Muscle of leg (tissue), 16 donors: ENCODE measurements at places on chromosomes 7 and 10.
A peak's percentile ranks its signal among the peaks of the same experiment; 100 is the strongest.

DNA sequence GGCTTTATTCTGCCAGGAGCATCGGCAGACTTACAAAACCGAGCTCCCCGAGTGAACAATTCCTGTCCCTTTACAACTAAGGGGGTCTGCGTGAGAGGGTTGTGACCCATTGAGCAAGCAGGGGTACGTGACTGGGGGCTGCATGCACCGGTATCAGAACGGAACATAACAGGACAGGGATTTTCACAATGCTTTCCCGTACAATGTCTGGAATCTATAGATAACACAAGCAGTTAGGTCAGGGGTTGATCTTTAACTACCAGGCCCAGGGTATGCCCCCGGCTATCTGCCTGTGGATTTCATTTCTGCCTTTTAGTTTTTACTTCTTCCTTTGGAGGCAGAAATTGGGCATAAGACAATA is 38.1 kb upstream of the GSDME start:
- DNase-seq: no peak

DNA sequence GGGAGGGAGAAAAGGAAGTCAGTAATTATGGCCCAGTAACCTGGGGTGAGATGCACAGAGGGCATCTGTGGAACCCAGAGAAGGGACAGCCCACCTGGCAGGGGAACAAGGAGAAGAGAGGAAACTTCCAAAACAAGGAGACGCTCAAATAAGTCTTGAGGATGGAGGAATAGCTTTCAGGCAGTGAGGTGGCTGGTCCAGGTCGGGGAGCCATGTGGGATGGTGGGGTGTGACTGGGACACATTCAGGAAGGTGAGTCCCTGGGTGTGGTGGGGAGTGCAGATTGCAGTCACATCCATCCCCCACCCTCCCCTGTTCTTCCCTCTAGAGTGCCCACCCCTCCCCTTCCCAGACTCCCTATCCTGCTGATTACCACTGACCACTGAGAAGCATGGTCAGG is 175.4 kb downstream of the GRID1 start:
- DNase-seq: no peak

- DNase-seq: peak; percentile 70
Measured at GRCh38 chr7:29859524-29860185, 53.3 kb downstream of the WIPF3 start.

GRCh38 chr7:30664184-30664885 is 17.9 kb downstream of the CRHR2 start:
- DNase-seq: no peak

DNA sequence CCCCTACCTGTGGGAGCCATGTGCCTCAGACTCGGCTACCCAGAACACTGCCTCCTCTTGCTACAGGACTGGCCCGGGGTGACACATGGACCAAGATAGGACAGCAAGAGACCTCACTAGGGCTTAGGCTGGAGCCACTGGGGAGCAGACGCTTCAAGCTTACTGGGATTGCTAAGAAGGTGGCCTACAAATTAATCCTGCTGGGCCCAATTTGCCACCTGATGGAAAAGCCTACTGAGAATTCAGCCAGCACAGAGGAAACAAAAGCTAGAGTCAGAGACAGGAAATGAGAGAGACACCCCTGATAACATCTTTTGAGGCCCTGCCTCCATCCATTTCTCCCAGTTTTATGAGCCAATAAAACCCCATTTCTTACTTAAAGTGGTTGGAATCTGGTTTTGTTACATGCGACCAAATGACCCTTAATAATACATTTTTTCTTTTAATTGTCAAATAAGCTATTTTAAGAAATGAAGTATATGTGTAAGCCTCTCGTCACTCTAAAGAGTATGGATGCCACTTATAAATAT is 282.1 kb downstream of the CXCL12 start:
- DNase-seq: no peak

GRCh38 chr10:33556620-33557019 is 222.2 kb upstream of the NRP1 start:
- no peak for DNase-seq

DNA sequence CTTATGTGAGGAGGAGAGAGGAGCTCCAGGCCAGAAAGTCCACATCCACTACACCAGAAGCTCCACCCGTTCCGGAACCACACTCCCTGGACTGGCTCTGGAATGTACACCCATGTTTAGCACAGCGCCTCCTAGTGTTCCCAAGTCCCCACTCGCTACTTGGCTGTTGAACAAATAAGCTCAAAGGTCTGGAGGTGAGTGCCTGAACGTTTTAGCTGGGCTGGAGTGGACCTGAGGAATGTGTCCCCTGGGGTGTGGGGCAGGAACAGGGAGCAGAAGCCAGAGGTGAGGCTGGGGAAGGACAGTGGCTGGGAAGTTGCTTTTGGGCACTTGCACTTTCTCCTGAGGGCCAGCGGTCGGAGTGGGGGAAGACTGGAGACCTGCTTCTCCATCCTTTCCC is 164.1 kb upstream of the CDCA7L start:
- DNase-seq: no peak

GRCh38 chr7:50471970-50472369 is 21.8 kb upstream of the FIGNL1 start:
- no peak for DNase-seq

DNA sequence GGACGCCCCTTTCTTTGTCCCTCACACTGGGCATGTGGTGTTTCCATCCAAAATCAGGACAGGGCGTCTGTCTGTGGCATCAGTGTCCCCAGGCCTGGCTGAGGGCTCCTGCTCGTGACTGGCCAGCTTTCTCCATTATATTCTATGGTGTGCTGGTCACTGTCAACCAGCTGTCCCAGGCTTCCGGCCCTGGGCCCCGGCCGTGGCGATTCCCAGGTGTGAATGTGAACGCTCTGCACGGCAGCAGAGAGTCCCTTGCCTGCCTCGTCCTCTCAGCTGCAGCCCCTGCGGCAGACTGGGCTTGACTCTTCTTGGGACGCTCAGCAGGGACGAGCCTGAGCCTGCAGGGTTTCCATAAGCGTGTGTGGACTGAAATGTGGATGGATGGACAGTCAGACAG is 5.9 kb upstream of the UTF1 start:
- no peak for DNase-seq

DNA sequence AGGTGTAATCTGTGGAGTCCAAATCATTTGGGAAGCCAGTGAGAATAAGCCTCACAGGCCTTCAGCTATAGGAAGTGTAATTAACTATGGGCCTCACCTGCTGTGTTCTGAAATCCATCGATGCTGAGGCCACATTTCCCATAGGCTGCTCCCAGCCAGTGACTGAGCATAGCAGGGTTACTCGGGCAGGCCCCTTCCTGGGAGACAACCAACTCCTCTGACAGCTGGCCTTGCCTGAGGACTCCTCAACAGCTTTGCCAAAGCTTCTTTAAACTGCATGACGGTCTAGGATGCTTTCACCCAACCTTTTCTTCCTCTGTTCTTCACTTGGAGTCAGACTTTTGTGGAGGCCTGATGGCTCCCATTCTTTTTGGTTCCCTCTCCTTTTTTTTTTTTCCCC is 63.8 kb upstream of the SMNDC1 start:
- DNase-seq: no peak

DNA sequence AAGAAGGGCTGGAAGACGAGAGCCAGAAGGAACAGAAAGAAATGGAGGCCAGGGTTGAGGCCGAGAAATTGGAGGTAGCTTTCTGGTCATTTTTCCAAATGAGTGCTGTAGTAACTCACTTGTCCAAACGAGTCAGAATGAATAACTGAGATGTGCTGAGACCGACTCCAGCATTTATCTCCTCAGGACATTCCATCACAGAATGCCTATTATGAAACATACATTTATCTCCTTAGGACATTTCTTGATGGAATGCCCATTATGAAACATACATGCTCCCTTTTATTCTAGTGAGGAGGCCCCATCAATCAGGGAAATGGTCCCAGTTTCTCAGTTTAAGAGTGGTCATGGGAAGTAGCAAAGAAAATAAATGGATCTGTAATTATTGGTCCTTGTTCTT is 16.5 kb downstream of the AVL9 start:
- no peak for DNase-seq

DNA sequence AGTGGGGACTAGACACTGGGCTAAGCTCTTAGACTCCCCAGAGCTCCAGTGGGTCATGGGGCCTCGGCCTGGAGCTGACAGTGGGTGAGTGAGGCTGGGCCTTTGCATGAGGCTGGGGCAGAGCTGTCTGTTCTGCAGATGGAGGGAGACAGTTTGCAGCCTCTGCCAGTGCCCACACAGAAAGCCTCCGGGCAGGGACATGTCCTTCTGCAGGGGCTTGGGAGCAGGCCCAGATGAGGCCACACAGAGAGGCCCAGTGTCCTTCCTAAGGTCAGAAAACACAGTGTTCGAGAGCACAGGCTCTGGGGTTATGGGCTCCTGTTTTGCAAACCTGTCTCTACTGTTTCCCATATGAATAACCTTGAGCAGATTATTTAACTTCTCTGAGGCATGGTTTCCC is 25.1 kb upstream of the HK1 start:
- DNase-seq: no peak

- DNase-seq: no peak
Measured at GRCh38 chr10:101133489-101134298, 2.6 kb downstream of the TLX1 start.

GRCh38 chr7:26466007-26466406 is 174.3 kb downstream of the SNX10 start:
- DNase-seq: no peak

- no peak for DNase-seq
Measured at GRCh38 chr7:78043159-78043558, 244.6 kb downstream of the PHTF2 start.

- no peak for DNase-seq
Measured at GRCh38 chr7:12756821-12757220, 69.4 kb downstream of the ARL4A start.

DNA sequence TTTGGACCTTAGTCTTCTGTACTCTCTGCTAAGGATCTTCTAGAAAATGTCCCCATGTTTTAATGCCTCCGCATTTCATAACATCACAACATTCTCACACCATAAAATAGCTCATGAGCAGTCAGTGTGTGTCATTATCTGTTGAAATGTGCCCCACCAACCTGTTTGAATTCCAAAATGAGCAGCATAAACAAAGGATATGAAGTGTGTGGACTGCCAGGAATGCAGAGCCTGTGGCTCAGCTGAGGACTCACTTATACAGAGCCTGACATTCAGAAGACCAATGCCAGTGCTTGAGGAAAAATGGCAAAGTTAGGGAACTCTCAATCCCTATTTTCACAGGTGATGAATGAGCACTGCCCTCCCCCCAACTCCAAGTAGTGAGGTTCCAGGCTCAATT is 621.4 kb downstream of the POM121L12 start:
- no peak for DNase-seq

DNA sequence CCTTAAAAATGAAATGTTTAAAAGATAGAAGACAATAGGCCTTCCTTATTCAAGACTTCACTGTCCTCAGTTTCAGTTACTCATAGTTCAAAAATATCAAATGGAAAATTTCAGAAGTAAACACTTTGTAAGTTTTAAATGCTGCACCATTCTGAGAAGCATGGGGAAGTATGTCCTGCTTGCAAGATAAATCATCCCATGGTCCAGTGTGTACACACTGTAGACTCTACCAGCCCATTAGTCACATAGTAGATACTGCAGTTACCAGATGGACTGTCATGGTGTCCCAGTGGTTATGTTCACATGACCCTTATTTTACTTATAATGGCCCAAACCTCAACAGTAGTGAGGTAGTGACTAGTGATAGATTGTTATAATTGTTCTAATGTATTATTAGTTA is 69.5 kb downstream of the PTPN12 start:
- no peak for DNase-seq
